Motor neuron (in vitro differentiated cells): ENCODE measurements at places on chromosomes 6 and 20.

- ATAC-seq, result no peak
Observed at GRCh38 chr6:5201271-5201670, 59.5 kb downstream of the LYRM4 start.

GRCh38 chr6:53717566-53717965, 52.0 kb upstream of the KLHL31 start:
- ATAC-seq, result no peak

DNA sequence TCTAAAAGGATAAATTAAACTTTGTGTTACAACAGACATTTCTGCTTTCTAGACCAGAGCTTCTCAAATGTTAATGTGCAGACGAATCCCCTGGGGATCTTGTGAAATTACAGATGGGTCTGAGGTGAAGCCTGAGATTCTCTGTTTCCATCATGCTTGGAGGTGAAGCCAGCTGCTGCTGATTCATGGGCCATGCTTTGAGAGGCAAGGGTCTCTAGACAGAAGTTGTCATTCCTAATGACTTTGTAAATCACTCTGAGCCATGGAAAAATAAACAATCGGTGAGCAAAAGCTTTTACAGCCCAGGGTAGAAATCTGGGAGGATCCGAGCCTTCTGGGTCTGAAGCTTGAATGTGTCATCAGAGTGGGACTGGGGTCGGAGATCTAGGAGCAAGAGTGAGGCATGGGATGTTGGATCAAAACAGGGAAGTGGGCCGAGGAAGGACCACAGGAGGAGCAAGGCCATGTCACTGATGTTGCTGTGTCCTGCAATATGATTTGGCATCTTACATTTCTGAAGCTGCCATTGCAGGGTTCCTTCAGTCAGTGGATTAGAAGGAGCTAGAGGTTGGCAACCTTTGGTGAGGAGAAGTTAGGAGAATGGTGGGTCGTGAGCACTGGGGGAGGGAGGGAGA, 77.3 kb downstream of the TRMT11 start:
- ATAC-seq, result peak; percentile 90

GRCh38 chr6:145865175-145865574, 50.6 kb upstream of the FBXO30 start:
- peak; percentile 29 for ATAC-seq

- no peak for ATAC-seq
Observed at GRCh38 chr6:13473768-13474165, 13.6 kb downstream of the GFOD1 start.

DNA sequence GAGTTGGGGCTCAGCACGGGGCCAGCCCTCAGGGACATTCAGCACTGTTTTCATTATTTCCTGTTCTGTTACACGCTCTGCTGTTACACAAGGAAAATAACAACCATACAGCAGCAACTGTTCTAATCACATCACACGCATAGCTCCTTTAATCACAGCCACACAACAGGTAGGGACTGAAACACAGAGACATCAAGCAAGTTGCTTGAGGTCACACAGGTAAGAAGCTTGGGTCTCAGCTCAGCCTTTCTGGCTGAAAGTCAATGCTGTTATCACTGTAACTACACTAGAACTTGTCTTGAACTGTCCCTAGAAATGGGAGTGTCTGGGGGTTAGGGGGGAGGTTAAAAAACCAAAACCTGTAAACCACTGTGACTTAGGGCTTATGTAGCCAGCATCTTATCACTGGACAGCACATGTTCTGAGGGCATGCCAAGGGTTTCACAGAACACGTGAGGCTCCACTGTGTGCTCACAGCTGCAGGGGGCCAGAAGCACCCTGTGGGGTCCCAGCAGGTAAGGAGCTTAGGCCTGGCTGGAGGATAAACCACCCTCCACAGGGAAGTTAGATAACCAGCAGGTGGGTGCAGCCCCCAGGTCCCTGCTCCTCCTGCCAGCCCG, 146.0 kb downstream of the EYA2 start:
- no peak for ATAC-seq

DNA sequence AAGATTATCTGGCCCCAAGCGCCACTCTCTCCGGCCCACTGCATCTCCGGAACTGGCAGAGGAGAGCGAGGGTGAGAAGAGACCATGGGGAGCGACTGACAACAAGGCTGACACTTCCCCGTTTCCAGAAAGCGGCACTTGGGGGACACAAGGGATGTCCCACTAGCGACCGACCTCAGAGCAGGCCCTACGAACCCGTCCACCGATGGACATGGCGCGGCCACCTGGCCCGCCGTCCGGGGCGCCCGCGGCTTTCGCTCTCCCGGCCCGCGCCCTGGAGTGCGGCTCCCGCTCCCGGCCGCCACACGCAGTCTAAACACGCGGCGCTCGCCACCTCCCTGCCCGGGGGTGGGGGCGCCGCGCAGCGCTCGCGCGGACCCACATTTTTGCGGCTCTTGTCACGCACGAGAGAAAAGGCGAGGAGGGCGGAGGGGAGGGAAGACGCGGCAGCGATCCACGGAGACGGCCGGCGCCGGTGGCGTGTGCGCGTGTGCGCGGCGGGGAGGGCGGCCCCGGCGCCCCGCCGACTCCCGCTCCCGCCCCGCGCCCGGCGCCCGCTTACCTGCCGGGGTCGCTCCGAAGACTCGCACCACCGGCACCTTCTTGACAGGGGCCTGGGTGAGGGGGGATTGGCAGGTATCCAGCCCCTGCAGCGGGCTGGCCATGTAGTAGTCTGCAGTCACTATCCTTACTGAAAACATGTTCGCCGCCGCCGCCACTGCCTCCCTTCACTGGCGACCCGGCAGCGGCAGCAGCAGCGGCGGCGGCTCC, 645 bp downstream of the REV3L start:
- peak; percentile 7 for ATAC-seq

- peak; percentile 51 for ATAC-seq
Observed at GRCh38 chr6:105272786-105273185, 93.0 kb upstream of the POPDC3 start.

DNA sequence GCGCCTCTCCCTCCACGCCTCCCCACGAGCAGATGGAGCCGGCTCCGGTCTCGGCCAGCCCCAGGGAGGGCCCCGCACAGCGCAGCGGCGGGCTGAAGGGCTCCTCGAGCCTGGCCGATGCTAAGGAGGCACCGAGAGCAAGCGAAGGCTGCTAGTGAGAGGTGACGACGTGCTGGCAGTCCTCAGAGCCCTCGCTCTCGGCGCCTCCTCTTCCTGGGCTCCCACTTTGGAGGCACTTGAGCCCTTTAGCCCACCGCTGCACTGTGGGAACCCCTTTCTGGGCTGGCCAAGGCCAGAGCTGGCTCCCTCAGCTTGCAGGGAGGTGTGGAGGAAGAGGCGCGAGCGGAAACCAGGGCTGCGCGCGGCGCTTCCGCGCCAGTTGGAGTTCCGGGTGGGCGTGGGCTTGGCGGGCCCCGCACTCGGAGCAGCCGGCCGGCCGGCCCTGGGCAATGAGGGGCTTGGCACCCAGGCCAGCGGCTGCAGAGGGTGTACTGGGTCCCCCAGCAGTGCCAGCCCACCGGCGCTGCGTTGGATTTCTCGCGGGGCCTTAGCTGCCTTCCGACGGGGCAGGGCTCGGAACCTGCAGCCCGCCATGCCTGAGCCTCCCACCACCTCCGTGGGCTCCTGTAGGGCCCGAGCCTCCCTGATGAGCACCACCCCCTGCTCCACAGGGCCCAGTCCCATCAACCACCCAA, 2.5 kb upstream of the TMEM14C start:
- peak; percentile 25 for ATAC-seq

GRCh38 chr6:49733680-49734079, 10.5 kb downstream of the CRISP3 start:
- no peak for ATAC-seq

DNA sequence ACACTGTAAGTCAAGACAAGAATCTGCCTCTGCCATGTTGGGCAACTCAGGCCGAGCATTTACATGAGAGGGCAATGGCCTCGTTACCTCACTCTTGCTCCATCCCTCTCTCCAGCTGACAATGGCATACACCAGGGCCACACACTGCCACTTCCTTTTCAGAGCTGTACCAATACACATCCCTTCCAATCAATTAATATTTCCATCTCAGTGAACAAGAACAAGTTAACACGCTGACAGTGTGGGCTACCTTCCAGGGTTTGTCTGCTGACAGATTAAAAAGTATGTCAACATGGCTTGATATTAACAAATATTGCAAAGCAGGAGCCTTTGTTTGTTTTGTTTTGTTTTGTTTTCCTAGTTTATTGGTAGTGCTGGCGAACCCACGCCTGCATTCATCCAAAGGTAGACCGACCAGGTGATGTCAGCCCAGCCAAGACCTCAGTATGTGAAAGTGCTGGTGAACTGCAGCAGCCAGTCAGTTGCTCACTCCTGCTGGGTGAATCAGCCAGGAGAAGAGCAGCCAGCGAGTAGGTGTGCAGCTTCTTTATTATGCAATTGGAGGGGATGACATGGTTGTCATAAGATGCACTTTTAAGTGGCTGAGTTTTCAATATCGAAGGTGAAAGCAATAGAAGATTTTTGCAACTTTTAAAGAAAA, 487.3 kb upstream of the JARID2 start:
- ATAC-seq, result peak; percentile 62

DNA sequence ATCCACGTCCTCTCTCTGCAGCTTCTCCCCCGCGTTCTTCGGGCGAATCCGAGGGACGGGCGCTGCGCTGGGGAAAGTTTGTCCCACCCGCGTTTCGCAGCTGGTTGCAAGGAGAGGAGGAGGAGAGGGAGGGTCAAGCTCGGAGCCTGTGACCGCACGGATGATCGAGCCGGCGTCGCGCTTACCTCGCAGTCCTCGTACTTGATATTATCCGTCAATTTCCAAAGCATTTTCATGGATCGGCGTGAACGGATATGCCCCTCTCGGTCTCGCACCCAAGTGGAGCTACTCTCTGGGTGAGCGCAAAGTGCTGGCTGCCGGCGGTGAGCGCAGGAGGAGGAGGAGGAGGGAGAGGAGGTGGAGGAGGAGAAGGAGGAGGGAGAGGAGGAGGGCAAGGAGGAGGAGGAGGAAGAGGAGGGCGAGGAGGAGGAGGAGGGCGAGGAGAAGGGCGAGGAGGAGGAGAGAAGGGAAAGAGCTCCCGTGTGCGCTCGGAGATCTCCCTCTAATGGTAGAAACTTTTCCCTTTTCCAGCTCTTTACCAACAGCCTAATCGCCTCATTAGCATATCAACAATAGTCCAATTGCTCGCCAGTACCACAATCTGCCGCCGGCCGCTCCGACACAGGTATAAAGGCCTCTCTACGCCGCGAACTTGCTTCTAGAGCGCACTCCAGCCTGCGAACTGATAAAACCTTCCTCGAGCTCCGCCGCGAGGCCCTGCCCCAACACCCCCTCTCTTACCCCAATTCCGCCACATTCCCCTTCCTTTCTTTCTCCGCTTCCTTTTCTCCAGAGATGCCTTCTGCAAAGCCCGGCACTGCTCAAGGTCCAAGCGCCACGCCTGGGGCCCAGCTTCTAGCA, at the start of gene TFAP2A:
TFAP2A (minus strand) TSS at position 319 of the 861 bp plus-strand sequence; CDS start at position 236, 83 bp downstream.
- ATAC-seq, result peak; percentile 14

GRCh38 chr6:4374216-4374615, 238.8 kb upstream of the ECI2 start:
- ATAC-seq, result peak; percentile 37

DNA sequence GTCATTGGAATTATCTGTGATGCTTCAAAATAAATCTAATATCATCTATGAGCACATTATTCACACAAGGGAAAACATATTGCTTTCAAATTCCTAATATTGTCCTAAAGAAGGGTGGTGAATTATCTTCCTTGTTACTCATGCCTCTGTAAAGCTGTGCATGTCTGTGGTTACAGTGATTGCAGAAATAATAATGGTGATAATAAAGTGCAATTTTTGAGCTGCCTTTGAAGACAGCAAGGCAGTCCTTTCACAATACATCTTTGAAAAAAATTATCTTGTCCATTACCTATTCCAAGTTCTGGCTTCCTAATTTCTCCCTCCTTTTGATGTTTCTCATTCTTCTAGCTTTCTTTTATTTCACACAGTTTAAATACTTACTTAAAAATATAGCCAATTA, 442.1 kb upstream of the EYS start:
- no peak for ATAC-seq

DNA sequence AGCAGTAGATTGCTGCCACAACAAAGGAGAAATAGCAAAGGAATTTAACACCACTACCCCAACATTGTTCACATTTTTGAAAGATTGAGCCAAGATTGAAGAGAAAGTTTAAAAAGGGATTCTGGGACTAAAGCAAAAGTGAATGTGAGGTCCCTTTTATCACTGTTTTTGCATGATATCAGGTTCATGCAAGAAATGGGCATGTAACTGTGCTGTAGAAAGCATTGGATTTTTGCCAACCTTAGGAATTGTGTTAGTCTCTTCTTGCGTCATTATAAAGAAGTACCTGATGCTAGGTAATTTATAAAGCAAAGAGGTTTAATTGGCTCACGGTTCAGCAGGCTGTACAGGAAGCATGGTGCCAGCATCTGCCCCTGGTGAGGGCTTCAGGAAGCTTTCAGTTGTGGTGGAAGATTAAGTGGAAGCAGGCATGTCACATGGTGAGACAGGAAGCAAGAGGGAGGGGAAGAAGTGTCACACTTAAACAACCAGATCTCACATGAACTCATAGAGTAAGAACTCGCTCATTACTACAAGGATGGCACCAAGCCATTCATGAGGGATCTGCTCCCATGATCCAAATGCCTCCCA, 4.6 kb upstream of the GJB7 start:
- no peak for ATAC-seq

GRCh38 chr6:63066055-63066704, 145.1 kb upstream of the FKBP1C start:
- no peak for ATAC-seq

GRCh38 chr20:37575884-37576283, 48.2 kb upstream of the BLCAP start:
- no peak for ATAC-seq

GRCh38 chr6:157428427-157429202, 47.6 kb downstream of the ZDHHC14 start:
- ATAC-seq, result peak; percentile 91

DNA sequence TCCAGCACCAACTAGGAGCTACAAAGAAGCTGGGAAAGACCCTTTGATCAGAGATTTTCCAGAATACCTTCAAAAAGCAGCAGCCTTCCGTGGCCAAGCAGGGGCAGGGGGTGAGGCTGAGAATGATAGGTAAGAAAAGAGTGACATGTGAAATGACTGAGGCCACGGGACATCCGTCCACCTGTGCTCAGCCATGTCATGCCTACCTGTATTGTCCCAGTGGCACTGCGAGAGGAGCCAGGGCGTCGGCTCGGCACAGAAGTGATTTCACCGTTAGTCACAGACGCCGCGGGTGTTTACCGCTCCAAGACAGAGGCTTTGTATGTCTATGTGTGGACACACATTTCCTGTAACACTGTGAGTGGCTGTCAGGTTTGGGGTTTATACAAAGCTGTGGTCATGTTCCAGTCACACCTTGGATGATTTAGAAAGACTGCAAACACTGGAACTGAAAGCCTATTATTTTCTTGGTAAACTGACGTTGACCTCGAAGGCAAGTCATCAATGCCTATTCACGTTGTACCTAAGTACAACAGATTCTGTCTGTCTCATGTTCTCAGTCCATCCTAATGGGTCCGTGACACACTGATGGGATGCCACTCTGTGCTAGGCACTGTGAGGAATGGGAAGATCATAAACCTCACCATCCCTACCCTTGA, 32.1 kb upstream of the JAG1 start:
- ATAC-seq, result no peak

- ATAC-seq, result no peak
Observed at GRCh38 chr6:130730600-130730999, 96.6 kb upstream of the SMLR1 start.

- no peak for ATAC-seq
Observed at GRCh38 chr20:19256085-19256484, 43.6 kb downstream of the SLC24A3 start.

- ATAC-seq, result no peak
Observed at GRCh38 chr6:156250593-156250992, 526.6 kb upstream of the ARID1B start.

- peak; percentile 36 for ATAC-seq
Observed at GRCh38 chr20:47360297-47361056, 4.0 kb upstream of the ZMYND8 start.
